Hippocampal formation (tissue), 2 donors: ENCODE measurements at places on chromosomes 3 and 15.

- no peak for DNase-seq
Observed at GRCh38 chr3:191696348-191696747, 235.4 kb downstream of the PYDC2 start.

- no peak for DNase-seq
Observed at GRCh38 chr3:4045756-4046155, 246.5 kb downstream of the LRRN1 start.

DNA sequence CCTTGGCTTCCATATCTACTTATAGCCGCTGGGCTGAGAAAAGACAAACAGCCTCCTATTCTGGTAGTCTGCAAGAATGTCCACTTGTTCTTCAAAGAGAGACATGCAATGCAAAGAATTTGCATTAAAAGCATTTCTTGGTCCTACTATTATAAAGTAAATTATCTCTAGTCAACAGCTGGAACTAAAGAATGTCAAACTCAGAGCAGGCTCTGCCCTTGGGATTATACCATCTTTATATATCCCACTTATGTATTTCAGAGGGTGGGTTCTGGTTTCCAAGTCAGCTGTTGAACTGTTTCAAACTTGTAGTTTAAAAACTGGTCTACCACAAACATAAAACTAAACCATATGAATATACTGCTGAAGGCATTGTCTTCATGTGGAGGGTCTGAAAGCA, 7.0 kb upstream of the ACTC1 start:
- DNase-seq, result no peak

GRCh38 chr3:52710512-52710911, 4.6 kb downstream of the SPCS1 start:
- DNase-seq, result no peak

- no peak for DNase-seq
Observed at GRCh38 chr3:182138393-182138792, 426.7 kb downstream of the SOX2 start.

- DNase-seq, result no peak
Observed at GRCh38 chr3:197258168-197258755, 40.1 kb downstream of the DLG1 start.

DNA sequence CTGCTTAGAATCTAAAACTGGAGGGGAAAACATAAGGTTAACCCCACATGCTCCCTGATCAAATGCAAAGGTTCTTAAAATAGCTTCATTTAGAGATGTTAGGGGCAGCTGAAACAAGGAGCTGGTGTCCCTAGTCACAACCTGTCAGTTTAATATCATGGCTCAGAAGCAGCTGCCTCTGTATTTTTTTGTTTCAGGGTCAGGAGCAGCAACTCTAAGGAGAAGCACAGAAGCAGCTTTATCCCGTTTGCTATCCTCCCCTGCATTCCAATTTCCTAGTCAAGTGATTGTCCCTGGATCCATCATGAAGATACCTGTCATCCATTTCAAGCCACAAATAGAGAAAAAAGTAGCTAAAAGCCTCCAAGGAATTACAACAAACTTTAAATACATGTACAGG, 4.1 kb downstream of the FILIP1L start:
- no peak for DNase-seq
